Activated CD8-positive, alpha-beta memory T cell treated with anti-CD3 and anti-CD28 coated beads, Interleukin-2, amount 10 ng/mL, durations not matched to agents 7 days and 5 days (primary cell): ENCODE measurements at places on chromosomes 6 and 20.
A peak's percentile ranks its signal among the peaks of the same experiment; 100 is the strongest.

GRCh38 chr6:65642776-65643175 is 64.2 kb downstream of the EYS start:
- no peak for DNase-seq

GRCh38 chr6:51843456-51844056 is 243.9 kb downstream of the PKHD1 start:
- no peak for DNase-seq

DNA sequence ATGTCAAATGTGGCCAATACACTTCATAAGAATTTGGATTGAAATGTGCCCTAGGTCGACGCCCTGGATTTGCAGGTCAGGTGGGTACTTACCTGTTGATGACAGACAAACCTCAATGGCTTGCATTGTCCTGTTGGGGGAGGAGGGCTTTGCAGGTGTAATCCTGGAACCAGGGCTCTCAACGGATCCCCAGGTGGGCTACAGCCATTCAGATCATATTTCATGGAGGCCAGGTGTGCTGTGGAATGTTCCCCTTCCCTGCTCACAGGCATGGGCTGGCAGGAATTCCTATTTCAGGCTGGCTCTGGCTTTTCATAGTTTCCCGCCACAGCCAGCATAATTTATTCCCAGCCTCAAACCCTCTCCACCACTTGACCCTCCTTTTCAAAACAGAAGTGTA is 254.7 kb downstream of the SMOC2 start:
- DNase-seq = no peak

DNA sequence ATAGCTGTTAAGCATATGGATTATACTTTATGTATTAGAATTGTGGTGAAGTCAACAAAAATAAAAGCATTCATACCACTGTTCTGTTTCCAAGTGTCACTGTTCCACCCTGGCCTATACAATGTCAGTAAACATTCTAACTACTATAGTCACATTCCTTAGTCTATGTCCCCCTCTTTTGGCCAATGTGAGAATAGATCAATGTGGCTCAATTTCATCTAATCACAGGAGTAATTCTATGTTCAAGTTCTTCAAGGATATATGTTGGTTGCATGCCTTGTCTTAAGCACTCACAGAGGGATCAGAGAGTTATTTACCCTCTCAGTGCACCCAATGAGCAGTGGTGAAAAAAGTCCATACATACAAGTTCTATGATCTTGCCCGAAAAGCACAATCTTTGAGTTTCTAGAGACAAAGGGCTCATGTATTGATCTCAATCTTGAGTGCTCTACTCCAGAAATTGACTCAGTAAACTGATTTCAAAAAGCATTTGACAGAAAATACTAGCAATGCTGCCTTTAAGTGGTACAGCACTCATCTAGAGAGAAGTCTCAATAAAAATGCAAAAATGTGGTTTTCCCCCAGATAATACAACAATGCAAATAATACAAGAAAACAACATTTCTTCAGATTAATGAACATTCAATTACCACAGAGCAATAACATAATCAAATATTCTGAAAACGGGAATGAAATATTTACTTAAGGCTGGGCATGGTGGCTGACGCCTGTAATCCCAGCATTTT is 16.5 kb downstream of the SMLR1 start:
- no peak for DNase-seq

DNA sequence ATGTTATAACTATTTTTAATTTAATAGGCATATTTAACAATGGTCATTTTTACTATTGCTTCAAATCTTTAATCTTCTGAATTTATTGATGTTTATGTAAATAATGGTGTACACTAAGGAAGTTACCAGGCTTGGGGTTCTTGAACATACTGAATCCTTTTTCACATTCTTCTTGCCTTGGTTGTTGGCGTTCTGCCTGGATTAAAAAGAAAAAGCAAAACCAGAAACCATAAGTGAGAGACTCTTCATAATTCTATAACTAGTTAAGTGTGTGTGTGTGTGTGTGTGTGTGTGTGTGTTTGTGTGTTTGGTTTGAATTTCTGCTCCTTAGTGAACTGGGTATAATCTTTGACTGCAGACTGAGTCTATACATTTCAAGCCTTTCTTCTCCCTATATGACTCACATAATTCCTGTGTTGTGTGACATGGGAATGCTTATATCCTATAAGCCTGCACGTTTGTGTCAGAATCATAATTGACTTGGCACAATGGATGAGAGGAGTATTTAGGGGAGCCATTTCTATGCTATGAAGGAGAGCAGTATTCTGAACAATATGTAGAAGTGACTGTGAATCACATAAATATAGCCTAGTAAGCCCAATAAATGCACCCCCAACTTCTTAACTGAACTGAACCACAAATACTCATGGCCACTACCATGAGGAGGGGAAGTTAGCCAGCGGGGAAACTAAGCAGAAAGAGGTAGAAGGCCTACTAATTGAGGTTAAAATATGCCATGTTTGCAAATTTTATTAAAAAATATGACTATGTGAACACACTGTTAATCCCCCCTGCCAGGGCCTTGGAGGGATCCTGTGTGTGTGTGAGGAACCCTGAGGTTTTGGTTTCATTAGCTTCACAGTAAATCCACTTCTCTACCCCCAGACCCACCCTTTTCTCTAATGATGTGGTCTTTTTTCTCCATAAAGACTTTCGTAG is 425.5 kb downstream of the BCKDHB start:
- no peak for DNase-seq

DNA sequence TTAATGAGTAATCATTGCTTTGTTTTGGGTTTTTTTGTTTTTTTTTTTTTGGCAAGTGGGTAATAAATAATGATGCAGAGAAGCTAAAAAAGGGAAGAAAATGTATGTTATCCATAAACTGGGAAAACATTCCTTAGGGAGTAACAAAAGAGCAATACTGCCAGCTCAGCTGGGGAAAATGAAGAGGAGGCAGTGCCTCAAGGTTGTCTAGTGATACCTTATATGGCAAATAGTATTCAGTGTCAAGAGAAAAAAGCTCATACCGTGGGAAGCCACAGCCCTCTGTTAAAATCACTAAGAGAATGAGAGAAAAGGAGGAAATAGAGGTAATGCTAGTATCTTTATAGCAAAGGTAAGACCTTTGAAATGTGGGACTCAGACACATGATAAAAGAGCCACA is 47.1 kb upstream of the SMLR1 start:
- no peak for DNase-seq

- no peak for DNase-seq
Measured at GRCh38 chr20:14915356-14915755, 577.9 kb upstream of the FLRT3 start.

GRCh38 chr6:26521600-26522391 is 16.4 kb upstream of the HMGN4 start:
- DNase-seq = peak; percentile 81

GRCh38 chr20:47679462-47679861 is 105.8 kb downstream of the SULF2 start:
- no peak for DNase-seq

DNA sequence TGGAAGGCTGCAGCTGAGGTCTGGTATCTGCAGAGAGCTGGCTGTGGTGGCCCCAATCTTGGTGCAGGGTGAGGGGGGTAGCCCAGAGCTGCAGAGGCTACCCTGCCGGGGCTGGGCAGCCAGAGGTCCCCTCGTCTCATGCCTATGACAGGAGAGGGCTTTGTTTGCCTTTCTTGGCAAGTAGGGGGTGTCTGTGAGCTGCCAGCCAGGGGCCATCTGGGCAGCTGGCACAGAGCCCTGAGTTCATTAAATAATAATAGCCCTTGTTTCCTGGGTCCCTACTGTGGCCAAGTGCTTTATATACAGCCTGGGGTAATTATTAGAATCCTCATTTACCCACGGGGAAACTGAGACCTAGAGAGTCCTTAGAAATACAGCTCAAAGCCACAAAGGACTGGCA is 66.6 kb downstream of the EZR start:
- DNase-seq = no peak

GRCh38 chr6:28953039-28953584 is 29.3 kb upstream of the TRIM27 start:
- DNase-seq = peak; percentile 75

GRCh38 chr20:48310305-48310704 is 517.5 kb downstream of the PREX1 start:
- DNase-seq = no peak

- peak; percentile 80 for DNase-seq
Measured at GRCh38 chr6:44253307-44254101, 3.8 kb downstream of the SLC35B2 start.

GRCh38 chr6:93825950-93826349 is 406.6 kb upstream of the EPHA7 start:
- no peak for DNase-seq

GRCh38 chr6:147677647-147678046 is 169.2 kb downstream of the SAMD5 start:
- no peak for DNase-seq

DNA sequence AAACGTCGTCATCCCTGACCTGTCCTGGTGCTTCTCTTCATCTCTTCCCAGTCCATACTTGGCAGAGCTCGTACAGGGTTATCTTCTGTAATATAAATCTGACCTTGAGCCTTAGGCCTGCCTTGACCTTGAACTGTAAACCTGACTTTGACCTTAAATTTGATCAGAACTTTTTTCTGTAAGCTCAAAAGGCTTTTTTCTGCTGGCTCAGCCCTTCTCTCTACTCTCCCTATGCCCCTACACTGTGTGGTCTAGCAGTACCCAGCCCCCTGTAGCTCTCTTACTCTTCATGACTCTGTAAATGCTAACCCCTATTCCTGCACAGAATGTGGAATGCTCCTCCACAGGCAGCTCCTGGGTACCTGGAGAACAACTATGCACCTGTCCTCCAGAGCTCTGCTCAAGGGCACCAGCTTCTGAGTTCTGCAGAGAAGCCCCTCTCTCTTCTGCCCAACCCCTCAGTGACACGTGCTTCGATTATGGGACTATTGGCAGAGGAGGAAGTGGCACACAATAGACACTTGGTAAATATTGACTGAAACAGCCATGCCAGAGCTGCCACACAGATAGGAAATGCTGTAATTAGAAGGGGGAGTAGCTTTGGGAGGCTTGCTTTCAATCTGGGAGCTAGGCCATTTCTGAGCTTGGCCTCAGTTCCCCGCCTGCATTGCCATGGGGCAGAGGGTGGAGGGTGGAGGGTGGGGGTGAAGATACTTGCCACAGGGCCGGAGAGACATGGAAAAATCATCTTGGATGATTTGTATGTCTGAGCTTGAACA is 15.4 kb downstream of the SNPH start:
- peak; percentile 30 for DNase-seq

DNA sequence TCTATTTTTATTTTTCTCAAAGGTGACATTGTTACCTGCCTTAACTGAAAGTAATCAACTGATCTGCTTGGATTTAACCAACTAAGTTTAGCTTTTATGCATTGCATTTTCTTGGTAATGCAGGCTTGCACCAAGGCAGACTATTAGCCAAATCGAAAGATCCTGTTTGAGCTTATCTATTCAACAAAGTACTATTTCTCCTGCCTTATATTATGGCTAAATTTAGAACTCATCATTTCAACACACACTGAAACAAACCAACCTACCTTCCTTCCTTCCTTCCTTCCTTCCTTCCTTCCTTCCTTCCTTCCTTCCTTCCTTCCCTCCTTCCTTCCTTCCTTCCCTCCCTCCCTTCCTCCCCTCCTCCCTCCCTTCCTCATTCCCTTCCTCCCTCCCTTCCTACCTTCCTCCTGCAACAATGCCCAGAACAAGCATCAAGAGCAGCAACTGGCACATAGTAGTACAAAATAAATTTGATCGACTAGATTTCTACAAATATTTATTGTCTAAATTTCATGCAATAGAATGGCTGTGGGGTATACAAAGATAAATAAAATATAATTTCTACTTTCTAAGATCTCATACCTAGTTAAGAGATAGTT is 17.0 kb upstream of the RNF182 start:
- no peak for DNase-seq

- DNase-seq = no peak
Measured at GRCh38 chr6:120556491-120556890, 777.8 kb downstream of the TBC1D32 start.
